ENCODE measurements at places on chromosomes 2 and 18.

GRCh38 chr18:12516049-12516630 lies 108.4 kb downstream of the PRELID3A start:
- H3K27ac ChIP-seq = no peak overlapping the region
- no peak for DNase-seq
- no peaks in the 10 kb centered on the region for H3K27me3 ChIP-seq
- H3K4me3 ChIP-seq = no peak overlapping the region
- no peaks in the 10 kb centered on the region for H3K36me3 ChIP-seq

DNA sequence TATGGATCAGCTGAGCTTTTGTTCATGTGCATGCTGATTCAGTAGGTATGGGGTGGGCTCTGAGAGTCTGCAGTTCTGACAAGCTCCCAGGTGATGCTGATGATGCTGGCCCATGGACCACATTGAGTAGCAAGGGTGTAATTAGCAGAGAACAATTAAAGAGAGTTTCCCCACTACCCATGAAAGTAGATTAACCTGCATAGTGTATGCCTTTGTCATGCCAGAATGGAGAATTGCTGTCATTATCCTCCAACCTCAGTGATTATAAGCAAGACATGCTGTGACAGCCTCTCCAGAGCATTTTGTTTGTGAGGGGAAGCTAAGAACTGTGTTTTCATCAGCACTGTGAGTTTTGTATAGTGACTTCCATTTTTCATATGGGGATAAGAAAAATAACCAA lies 59.5 kb upstream of the LYPD1 start:
- no peak overlapping the region for H3K27ac ChIP-seq
- H3K4me3 ChIP-seq = no peak overlapping the region
- no peaks in the 10 kb centered on the region for H3K27me3 ChIP-seq
- H3K4me1 ChIP-seq = no peaks in the 10 kb centered on the region

DNA sequence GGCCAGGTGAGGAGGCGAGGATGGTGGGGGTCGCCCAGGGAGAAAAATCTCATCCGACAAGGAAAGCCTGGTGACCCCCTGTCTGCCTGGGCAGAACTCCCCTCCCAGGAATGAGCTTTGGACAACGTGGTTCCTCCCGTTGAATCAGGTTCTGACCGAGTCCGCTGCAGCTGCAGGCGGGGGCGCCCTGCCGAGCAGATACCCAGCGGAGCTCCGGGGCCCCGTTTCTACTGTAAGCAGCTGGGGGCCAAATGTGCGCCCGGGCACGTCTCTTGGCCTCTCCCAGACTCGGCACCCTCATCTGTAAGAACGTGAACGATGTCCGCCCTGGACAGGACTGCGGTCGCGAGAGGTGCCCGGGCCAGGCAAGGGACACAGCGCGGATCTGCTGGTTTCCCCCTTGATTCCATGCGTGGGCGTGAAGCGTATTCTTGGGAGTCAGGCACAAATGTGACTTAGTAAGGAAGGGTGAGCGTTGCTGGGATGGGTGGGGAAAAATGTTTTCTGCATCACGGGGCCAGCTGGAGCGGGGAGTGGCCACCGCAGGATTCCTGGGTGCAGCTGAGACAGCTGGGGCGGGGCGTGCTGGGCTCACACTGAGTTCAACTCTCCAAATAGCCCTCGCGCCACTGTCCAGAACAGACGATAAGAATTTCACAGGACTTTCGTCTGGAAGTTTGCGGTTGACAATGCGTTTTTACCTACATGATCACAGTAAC lies 20.2 kb upstream of the TUBB6 start:
- H3K4me3 ChIP-seq = no peak overlapping the region
- DNase-seq = no peak
- no peak overlapping the region for H3K27ac ChIP-seq
- peaks cover 17% of the 10 kb centered on the region for H3K27me3 ChIP-seq
- no peaks in the 10 kb centered on the region for H3K4me1 ChIP-seq
- no peaks in the 10 kb centered on the region for H3K36me3 ChIP-seq

DNA sequence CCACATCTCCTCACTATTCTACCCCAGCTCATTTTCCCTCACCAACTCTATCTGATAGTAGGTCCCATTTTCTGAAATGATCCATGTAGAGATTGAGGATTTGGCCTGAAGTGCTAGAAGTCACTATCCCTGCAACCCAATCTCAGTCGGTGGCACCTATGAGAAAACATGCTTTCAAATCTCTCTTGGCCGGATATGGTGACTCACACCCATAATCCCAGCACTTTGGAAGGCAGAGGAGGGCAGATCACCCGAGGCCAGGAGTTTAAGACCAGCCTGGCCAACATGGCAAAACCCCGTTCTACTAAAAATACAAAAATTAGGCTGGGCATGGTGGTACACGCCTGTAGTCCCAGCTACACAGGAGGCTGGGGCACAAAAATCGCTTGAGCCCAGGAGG lies 19.1 kb upstream of the MARCHF4 start:
- no peak for DNase-seq
- H3K27ac ChIP-seq = no peak overlapping the region
- no peaks in the 10 kb centered on the region for H3K4me1 ChIP-seq
- no peak overlapping the region for H3K4me3 ChIP-seq

DNA sequence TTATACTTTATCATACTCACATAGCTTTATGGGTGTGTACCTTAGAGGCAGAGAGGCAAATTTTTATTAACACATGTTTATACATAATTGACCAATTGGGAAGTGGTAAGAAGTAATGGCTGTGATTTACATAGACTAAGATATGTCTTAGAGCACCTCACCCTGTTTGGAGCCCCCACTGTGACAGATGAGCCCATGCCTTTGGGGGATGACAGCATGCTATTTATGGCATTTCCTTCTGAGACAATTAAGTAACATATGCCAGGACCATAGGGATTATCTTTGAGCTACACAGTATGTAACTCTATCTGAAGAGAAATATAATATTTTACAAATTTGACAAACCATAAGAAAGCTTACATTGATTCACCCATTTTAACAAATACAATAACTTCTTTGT lies 1655.3 kb upstream of the ACVR2A start:
- H3K4me3 ChIP-seq = no peak overlapping the region
- no peaks in the 10 kb centered on the region for H3K27me3 ChIP-seq
- no peaks in the 10 kb centered on the region for H3K4me1 ChIP-seq
- H3K36me3 ChIP-seq = no peaks in the 10 kb centered on the region
- DNase-seq = no peak

DNA sequence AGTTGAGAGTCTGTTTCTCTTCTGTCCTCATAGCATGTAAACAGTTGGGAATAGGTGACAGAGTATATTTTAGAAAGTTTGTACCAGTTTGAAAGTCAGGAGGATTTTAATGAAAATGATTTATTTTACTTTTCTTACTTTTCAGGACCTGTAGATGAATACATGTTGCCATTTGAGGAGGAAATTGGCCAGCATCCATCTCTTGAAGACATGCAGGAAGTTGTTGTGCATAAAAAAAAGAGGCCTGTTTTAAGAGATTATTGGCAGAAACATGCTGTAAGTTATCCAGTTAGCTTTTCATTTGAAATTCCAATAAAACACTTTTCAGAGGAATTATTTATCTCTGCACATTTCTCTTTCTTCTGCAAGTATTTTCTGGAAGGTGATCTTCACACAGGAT lies 81.1 kb downstream of the ACVR2A start:
- no peak for DNase-seq
- no peaks in the 10 kb centered on the region for H3K4me1 ChIP-seq
- H3K4me3 ChIP-seq = no peak overlapping the region
- H3K27ac ChIP-seq = no peak overlapping the region
- peaks cover 16% of the 10 kb centered on the region for H3K36me3 ChIP-seq

DNA sequence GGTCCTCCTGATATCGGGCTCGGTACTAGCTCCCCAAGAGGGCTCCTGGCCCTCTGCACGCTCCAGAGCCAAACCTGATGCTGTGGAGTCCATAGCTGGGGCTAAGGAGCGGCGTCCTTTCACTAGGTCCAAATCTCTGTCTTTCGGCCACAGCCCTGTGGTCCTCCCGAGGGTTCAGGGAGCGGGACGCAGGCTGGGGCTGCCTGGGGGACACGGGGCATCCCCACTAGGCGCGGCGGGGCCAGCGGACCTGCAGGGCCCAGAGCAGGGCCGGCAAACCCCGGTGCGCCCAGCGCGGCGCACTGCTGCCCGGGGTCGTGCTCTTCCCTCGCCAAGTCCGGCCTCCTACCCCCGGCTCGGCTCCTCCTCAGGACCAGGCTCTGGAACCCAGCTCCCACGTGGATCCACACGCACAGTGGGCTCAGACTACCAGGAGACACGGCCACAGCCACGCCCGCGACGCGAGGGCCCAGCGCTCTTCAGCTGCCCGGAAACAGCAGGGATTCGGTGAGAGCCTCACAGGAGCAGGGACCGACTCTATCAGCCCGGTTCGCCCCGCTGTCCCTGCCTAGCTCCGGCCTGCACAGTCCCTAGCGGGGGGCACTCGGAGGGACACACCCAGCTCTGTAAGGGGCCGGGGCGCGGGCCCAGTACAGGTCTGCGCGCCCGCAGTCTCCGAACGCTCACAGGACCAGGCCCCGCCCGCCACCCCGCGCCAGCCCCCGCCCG lies 593 bp downstream of the ZNF514 start:
- peak overlapping the region; percentile 79 for H3K4me3 ChIP-seq
- peak overlapping the region; percentile 63 for H3K27ac ChIP-seq
- no peaks in the 10 kb centered on the region for H3K27me3 ChIP-seq
- H3K4me1 ChIP-seq = peaks cover 7% of the 10 kb centered on the region
- H3K36me3 ChIP-seq = peaks cover 8% of the 10 kb centered on the region
- DNase-seq = no peak

- no peak overlapping the region for H3K4me3 ChIP-seq
- H3K4me1 ChIP-seq = no peaks in the 10 kb centered on the region
- no peak overlapping the region for H3K27ac ChIP-seq
- H3K27me3 ChIP-seq = no peaks in the 10 kb centered on the region
- no peak for DNase-seq
- no peaks in the 10 kb centered on the region for H3K36me3 ChIP-seq
Measured at GRCh38 chr2:166091439-166091838, 36.4 kb downstream of the SCN1A start.

- no peaks in the 10 kb centered on the region for H3K36me3 ChIP-seq
- H3K27me3 ChIP-seq = no peaks in the 10 kb centered on the region
- no peaks in the 10 kb centered on the region for H3K4me1 ChIP-seq
- no peak for DNase-seq
- no peak overlapping the region for H3K4me3 ChIP-seq
Measured at GRCh38 chr2:81247648-81248047, 943.1 kb upstream of the LRRTM1 start.

GRCh38 chr2:33320573-33320972 lies 155.9 kb upstream of the RASGRP3 start:
- H3K4me1 ChIP-seq = no peaks in the 10 kb centered on the region
- DNase-seq = no peak

- H3K27me3 ChIP-seq = no peaks in the 10 kb centered on the region
- no peak overlapping the region for H3K4me3 ChIP-seq
- H3K36me3 ChIP-seq = no peaks in the 10 kb centered on the region
- no peaks in the 10 kb centered on the region for H3K4me1 ChIP-seq
Measured at GRCh38 chr18:56188529-56189275, 449.7 kb downstream of the TXNL1 start.

DNA sequence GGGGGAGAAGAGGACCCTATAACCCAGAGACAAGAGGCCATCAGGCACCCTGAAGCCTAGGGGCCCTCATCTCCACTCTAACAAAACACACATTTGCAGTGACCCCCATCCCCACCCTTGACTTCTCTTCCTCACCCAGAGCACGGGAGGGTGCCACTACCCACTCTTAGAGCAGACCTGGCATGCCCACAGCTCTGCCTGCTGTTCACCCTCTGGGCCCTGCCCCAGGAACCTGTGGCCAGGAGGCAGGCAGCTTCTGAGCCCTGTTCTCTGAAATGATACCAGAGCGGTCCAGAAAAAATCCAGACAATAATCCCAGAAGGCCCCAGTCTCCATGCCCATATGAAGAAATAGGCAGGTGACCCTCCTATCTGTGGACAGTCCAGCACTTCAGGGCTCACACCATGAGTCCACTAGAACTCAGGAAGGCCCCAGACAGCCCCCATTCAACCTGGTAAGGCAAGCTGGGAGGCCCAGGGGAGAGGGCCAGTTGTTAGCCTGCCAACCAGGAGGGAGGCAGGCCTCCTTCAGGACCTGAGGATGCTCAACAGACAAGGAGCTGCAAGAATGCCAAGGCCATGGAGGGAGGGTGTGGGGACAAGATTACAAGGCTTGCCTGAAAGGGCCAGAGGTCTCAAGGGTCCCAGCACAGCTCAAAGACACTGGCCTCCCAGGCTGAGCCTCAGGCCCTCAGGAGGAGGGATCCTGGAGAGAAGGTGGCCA lies 75.0 kb downstream of the TNS1 start:
- H3K4me3 ChIP-seq = no peak overlapping the region
- H3K27me3 ChIP-seq = peaks cover 3% of the 10 kb centered on the region
- H3K27ac ChIP-seq = no peak overlapping the region

DNA sequence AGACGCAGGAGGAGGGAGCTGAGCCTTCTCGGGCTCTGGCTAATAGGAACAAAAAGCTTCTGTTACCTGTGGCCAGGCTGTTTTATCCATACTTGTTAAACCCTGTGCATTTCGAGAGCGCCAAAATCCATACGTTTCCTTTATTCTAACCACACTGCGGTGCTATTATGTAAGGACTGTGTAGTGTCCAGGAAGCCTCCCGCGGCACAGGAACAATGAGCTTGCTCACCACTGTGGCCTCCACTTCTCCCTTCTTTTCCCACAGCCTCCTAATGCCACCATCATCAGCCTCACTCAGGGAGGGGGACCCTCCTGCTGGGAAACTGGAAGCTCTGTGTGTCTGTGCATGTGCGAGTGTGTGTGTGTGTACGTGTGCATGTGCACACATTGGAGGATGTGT lies 268.5 kb downstream of the HAUS1 start:
- no peak overlapping the region for H3K4me3 ChIP-seq
- H3K36me3 ChIP-seq = no peaks in the 10 kb centered on the region
- DNase-seq = no peak
- H3K27me3 ChIP-seq = no peaks in the 10 kb centered on the region
- no peaks in the 10 kb centered on the region for H3K4me1 ChIP-seq

- no peak overlapping the region for H3K4me3 ChIP-seq
- DNase-seq = no peak
- no peaks in the 10 kb centered on the region for H3K27me3 ChIP-seq
- no peaks in the 10 kb centered on the region for H3K36me3 ChIP-seq
- no peaks in the 10 kb centered on the region for H3K4me1 ChIP-seq
- H3K27ac ChIP-seq = no peak overlapping the region
Measured at GRCh38 chr2:4020153-4020552, 316.8 kb downstream of the DCDC2C start.

- H3K27ac ChIP-seq = no peak overlapping the region
- H3K27me3 ChIP-seq = no peaks in the 10 kb centered on the region
- DNase-seq = no peak
- no peak overlapping the region for H3K4me3 ChIP-seq
Measured at GRCh38 chr2:226771067-226771466, 28.6 kb downstream of the IRS1 start.
